ENCODE measurements at places on chromosomes 6 and 20.

DNA sequence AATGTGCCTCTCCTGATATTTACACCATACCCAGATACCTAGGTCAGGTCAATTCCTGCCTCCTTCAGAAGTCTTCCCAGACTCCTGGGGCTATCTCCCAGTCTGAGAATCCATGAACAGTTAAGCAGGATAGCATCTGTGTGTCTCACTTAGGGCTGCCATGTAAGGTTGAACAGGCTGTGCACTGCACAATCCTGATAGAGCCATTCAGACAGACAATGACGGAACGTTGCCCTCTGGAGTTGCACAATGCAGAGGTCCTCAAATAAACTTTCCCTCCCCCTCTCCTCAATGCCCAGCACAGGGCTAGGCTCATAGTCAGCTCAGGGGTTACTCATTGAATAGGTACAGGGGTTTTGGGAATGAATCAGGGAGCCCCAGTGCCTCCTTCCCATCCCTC lies 89.7 kb downstream of the CD40 start:
- no peak for DNase-seq

DNA sequence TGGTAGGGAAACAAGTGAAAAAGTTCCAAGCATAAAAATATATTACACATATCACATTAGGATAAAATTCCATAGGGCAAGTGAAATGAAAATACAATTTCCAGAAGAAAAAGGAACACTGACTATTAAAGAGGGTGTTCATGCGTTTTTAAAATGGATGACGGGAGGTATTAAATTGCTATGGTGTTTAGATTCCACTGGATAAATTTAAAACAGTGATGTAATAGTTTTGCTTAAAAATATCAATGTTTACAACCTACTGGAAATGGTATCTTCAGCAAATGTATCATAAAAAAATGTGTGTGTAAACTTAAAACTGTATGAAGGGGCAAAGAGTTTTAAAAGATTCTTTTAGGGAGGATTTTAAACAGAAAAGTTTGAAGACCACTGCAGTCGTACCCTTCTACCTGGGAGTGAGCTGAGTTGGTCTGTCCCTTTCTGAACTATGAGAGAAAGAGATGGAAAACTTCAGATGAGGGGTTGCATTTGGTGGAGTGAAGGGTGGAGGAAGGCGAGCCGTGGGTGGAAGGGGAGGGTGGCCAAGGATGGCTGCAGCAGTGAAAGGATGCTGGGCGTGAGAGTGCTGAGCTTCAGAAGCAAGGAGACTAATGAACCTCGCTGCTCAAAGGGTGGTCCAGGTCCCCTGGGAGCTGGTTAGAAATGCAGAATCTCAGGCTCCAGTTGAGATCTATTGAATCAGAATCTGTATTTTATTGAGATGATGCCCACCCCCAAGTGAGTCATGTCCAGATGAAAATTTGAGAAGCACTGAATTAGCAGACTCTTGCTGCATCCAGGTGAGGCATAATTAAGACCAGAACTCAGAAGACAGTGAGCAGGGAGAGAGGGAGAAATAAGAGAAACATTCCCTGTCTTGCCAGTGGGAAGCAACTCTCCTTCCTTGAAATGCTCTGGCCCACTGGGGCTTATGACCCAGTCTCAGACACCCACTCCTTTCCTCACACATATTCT lies 54.5 kb upstream of the MRPS10 start:
- DNase-seq: no peak

GRCh38 chr6:37867756-37868446 lies 48.4 kb downstream of the ZFAND3 start:
- DNase-seq: no peak

DNA sequence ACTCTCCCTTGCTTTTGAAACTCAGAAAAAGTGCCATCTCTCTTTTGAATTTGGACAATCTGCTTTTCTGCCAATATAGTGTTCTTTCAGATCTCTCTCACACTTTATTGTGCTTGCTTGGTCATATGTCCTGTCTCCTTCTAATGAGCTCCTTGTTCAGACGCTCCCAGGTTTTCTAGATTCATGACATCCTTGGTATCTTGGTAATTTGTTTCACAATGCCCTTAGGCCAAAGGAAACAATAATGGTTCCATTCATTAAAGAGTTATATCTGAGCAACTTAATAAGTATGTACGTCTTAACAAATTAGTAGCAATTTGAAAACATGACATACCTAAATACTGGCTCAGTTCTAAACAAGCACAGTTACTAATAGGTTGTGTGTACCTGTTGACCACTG lies 293.4 kb upstream of the SPTLC3 start:
- no peak for DNase-seq

DNA sequence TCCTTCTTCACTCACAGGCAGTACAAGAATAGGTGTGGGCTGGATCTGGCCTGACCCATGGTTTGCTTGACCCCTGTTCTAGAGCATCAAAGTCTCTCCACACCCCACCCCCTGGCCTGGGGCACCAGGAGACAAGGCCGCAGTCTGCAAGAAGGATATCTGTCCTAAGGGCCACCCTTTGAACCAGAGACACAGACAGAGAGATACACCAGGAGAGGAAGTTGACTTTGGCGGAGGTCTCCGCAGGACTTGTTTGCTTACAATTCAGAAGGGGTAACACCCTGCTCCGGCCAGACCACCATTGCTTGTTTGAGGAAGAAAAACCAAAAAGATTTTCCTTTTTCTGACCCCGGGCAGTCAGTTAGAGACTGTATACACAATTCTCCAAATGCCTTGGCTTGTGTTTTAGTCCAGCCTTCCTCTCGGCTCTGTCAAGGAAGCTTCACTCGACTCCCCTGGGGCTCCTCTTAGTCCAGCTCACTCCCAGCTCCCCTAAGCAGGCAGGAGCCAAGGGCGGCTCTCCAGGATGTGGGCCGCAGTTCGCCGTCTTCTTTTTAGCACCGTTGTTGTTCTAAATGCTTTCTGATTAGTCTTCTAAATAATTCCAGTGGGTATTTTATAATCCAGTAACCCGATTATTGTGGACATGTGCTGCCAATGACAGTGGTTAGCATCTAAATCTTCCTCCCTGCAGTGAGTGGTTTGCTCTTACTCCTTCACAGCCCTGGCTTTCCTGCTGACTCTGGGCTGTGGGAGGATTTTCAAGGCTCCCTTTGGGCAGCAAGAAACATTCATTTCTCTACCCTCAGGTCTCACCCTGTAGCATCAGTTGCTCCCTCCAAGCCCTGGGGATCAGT lies 58.6 kb upstream of the MRPS10 start:
- DNase-seq: no peak

DNA sequence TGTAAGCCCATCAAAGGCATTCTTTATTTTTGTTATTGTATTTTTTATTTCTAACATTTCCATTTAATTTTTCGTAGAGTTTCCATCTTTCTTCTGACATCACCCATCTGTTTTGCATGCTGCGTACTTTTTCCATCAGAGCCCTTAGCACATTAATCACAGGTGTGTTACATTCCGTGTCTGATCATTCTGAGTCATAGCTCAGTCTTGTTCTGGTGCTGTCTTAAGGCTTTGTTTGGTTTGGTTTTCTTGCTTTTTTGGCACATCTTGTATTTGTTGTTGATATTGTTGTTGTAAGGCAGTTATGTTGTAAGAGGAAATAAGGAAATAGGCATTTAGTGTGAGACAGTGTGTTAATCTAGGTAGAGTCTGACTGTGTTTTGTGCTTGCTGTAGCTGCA lies 214.6 kb upstream of the CDH4 start:
- no peak for DNase-seq
